ENCODE measurements at places on chromosomes 3 and 15.

DNA sequence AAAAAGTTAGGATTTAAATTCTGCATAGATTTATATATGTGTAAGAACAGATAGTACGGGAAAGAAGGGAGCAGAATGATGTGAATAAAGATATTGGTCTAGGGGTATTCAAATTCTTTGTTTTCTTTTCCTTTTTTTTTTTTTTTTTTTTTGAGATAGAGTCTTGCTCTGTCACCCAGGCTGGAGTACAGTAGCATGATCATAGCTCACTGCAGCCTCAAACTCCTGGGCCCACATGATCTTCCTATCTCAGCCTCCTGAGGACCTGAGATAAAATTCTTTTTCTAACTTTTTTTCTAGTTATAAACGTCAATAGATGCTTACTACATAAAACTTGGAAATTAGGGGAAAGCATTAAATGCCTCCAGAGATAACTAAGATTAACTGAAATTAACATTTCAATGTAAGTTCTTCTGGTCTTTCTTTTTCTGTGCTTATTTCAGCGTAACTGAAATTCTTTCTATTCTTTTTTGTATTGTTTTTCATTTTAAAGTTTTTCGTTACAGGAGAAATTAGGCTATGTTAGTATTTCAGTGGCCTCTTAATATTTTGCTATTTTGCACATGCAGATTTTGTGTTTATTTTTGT is 29.2 kb downstream of the UBE2Q2 start:
- DNase-seq, result no peak

DNA sequence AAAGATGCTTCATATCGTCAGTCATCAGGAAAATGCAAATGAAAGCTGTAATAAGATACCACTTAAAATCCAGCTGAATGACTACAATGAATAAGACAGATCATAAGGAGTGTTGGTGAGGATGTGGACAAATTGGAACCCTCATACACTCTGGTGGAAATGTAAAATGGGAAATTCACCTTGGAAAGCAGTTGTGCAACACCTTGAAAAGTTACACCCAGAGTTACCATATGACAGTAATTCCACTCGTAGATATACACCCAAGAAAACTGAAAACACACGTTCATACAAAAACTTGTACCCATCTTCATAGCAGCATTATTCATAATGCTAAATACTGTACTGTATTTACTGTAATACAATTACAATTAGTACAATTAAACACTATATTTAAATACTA is 2.3 kb downstream of the TTC23 start:
- DNase-seq, result no peak

DNA sequence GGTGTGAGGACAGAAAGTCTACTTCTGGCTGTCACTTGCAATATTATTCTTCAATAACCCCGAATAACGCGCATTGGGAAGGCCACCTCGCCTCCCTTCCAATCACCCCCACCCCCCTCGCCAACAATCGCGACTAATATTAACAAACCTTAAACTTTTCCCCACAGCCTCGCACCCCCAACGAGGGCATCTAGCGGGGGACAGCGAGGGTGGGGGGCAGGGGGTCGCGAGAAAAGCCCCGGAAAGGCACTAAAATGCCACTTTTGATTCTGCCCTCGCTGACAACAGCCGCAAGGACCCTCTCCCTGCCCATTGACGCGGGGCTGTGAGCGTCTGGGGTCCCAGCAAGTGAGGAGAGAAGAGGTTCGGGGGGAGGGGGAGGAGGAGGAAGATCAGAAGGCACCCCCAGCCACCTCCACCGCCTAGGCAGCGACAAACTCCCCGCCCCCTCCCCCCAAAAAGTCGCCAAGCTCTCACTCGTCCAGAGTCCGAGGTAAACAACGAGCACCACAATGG is 868 bp downstream of the SATB1 start:
- no peak for DNase-seq

- DNase-seq, result no peak
Observed at GRCh38 chr3:145384307-145384706, 776.7 kb downstream of the PLOD2 start.

DNA sequence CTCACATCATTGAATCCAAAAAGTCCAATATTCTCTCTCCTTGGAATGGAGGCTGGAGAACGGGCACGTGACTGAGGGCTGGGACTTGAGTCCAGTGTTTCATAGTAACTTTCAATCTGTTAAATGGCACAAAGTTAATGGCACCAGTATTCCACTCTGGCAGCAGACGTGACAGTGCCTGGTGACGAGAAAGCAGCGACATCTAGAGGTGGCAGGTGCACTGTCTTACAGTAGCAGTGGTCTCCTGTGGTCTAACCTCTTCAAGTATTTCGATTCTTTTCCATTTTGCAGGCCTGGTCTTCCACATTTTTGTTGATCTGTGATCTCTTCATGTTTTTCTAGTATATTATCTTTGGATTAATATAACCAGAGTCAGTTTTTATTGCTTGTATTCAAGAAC is 107.1 kb downstream of the OXSM start:
- DNase-seq, result no peak

DNA sequence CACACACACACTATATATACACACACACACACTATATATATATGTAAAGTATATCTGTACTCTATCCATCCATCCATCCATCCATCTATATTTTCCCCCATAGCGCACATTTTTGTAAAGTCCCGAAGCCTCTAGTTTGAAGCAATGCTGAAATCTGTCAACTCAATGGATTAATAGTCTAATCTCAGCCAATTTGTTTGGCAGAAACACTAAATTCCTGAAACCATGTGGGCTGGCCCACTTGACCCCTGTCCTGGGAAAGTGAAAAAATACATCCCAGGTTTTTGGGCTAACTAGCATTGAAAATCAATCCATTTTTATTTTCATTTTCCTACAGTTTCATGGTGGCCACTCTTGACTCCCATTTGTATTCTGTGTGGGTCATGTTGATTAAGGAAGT is 166.7 kb downstream of the SLCO3A1 start:
- DNase-seq, result no peak

Data from stimulated activated CD4-positive, alpha-beta T cell treated with anti-CD3 and anti-CD28 coated beads, Interleukin-1b, Interleukin-23, amount 100 ng/mL, for 48 hours (primary cell).